ENCODE measurements at places on chromosomes 6 and 20. TPM values are rescaled to one million over a fixed set of nuclear protein-coding genes. Genes with fewer than 3 reads are reported as not detected.

Gene CALHM5
- 0.25 TPM for total RNA-seq

Gene JPH2
- total RNA-seq, result under 0.01 TPM

Gene RTN4IP1
- 6.9 TPM for total RNA-seq

Gene ARMC12
- total RNA-seq, result 0.25 TPM

Gene SLA2
- total RNA-seq, result under 0.01 TPM

Gene UBD
- 0.25 TPM for total RNA-seq

Gene DSN1
- total RNA-seq, result 4.2 TPM

Gene CRISP2
- total RNA-seq, result 0.49 TPM

Gene KIAA0408
- 114 TPM for total RNA-seq

Gene HLA-DOA
- 0.25 TPM for total RNA-seq

Gene LPA
- 0.25 TPM for total RNA-seq

Gene MRAP2
- 2.5 TPM for total RNA-seq

Gene CFAP61
- 2.5 TPM for total RNA-seq

Gene NKX2-2
- 0.98 TPM for total RNA-seq
